ENCODE measurements at places on chromosomes 1 and 21.
A peak's percentile ranks its signal among the peaks of the same experiment; 100 is the strongest.

- H3K27ac ChIP-seq = peak overlapping the region; percentile 89
- peak overlapping the region; percentile 9 for H3K4me3 ChIP-seq
- H3K27me3 ChIP-seq = no peaks in the 10 kb centered on the region
- H3K36me3 ChIP-seq = peaks cover 26% of the 10 kb centered on the region
These were observed 163.3 kb downstream of the DHRS3 start for GRCh38 chr1:12454406-12455391.

GRCh38 chr1:3610527-3611169, 660 bp downstream of the MEGF6 start:
- peaks cover 10% of the 10 kb centered on the region for H3K27me3 ChIP-seq
- DNase-seq = no peak
- peak overlapping the region; percentile 74 for H3K27ac ChIP-seq
- peaks cover 32% of the 10 kb centered on the region for H3K4me1 ChIP-seq
- H3K36me3 ChIP-seq = no peaks in the 10 kb centered on the region

DNA sequence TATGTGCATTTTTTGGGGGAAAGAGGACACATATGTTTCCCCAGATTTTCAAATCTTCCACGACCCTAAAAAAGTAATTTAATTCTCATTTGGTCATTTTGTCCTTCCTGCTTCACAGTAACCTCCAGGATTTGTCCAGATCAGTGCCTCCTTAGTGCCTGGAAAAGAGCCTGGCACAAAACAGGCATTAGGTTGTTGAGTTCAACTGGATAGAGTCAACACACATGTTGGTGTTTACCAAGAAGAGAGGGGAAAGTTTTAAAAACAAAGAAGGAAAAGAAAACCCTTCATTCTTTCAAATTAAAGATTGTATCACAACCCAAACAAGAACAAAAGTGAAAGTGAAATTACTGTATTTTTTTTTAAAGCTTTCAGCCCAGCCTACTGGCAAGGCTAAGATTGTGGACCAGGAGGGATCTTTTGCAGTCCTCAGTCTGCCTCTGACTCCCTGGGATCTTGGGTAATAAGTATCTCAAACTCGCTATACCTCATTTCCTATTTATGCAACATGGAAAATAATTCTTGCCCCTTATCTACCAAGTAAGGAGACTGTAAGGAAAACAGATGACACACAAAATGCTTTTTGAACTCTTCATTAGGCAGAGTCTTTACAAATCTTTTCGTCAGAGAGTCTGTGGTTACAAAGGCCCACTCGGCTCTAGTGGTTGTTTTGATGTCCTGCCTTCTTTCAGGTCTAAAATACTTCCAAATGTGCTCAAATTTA, 57.8 kb downstream of the ZNF281 start:
- H3K4me3 ChIP-seq = no peak overlapping the region
- DNase-seq = no peak
- no peak overlapping the region for H3K27ac ChIP-seq
- H3K4me1 ChIP-seq = peaks cover 8% of the 10 kb centered on the region
- H3K27me3 ChIP-seq = no peaks in the 10 kb centered on the region
- H3K36me3 ChIP-seq = no peaks in the 10 kb centered on the region

DNA sequence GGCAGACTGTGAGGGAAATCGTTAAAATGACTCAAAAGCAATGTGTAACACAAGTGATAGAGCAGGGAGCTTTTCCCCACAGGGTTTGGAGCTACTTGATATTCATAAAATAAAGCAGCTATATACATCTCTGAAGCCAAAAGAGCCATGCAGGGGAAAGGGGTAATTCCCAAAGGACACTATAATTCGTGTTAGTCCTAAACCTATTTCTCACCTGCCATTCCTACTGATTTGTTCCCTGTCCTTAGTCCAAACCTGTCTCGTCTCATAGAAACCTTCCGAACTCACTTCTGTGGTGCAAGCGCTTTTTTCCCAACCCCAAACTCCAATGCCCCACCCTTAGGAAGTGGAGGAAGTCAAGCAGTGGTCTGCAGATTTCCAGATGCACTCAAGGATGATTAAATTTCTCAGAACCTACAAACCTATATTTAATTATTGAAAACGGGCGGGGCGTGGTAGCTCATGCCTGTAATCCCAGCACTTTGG, 946 bp upstream of the HNRNPR start:
- H3K36me3 ChIP-seq = peaks cover 5% of the 10 kb centered on the region
- H3K4me1 ChIP-seq = peaks cover 35% of the 10 kb centered on the region
- DNase-seq = no peak
- H3K27me3 ChIP-seq = no peaks in the 10 kb centered on the region

- no peaks in the 10 kb centered on the region for H3K4me1 ChIP-seq
- DNase-seq = no peak
- no peak overlapping the region for H3K4me3 ChIP-seq
- H3K27ac ChIP-seq = no peak overlapping the region
- H3K36me3 ChIP-seq = no peaks in the 10 kb centered on the region
- H3K27me3 ChIP-seq = no peaks in the 10 kb centered on the region
These were observed 44.3 kb upstream of the CAPZB start for GRCh38 chr1:19529664-19530063.

GRCh38 chr1:88462488-88463261, 221.4 kb upstream of the PKN2 start:
- H3K27me3 ChIP-seq = peaks cover 48% of the 10 kb centered on the region
- no peak for DNase-seq
- no peak overlapping the region for H3K27ac ChIP-seq
- H3K4me3 ChIP-seq = peak overlapping the region; percentile 82
- H3K4me1 ChIP-seq = peaks cover 4% of the 10 kb centered on the region

DNA sequence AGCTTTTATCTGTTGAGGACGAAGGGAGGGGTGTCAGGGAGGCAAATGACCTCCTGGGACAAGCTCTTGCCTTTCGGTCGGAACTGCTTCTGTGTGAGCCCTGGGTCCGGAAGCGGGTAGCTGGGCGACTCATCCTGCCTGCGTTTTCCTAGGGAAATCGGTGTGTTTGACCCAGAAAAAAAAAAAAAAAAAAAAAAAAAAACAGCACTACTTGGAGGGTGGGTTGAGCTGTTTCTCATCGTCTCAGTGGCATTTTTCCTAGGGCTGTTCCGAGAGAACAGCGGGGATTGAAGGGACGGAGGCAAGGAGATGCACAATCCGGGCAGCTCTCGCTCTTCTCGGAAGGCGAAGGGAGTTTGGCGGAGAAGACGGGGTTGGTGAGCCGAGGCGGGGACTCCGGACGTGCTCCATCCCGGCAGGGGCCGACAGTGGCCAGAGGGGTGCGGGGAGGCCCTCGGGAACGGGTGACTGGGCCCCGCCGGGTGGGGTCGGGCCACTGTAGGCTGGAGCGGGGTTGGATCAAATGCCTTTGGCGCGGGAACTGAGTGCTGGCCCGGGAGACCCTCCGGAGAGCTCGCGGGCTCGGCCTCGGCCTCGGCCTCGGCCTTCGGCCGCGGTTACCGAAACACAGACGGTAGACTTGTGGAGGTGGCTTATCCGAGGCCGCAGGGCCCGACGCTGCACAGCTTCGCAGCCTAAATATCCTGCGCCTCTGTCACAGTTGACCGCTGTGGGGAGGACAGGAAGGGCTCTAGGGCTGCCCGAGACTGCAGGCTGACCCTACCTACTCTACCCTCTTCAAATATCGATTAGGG, 2.4 kb upstream of the BARHL2 start:
- no peak for DNase-seq
- H3K4me3 ChIP-seq = peak overlapping the region; percentile 85
- H3K27ac ChIP-seq = no peak overlapping the region

DNA sequence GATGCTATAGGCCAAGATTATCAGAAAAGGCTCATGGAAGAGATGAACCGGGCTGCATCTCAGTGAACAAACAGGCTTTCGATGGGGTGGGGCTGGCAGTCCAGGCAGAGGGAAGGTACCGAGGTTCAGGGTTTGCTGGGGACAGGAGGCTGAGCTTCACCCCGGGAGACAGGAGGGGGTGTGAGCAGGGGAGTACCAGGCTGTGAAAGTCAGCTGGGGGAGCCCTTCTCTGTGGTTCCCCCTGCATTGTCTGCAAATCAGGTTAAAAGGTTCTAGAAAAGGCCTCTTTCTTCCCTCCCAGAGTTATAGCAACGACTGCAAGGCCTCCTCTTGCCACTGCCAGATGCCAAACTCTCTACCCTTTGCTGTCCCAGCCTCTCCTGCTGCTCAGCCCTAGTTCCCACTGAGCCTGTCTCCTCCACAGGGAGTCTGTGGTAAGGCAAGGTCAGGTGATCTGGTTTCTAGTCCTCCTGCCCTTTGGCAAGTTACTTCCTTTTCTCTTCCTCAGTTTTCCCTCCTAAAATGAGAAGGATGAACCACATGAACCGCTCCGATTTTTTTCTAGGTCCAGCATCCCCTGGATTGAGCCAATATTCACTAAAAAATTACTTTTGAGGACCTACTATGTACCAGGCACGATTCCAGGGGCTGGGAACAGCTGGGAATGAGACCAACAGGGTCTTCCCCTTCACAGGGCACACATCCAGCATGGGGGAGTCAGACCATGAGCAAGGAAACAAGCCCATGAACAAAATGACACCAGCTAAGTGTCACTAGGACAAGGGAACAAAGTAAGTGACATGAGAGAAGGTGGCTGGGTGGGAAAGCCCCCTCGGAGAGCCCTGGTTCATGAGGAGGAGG, 7.2 kb downstream of the LAD1 start:
- no peaks in the 10 kb centered on the region for H3K27me3 ChIP-seq
- no peak for DNase-seq
- H3K4me3 ChIP-seq = no peak overlapping the region
- peaks cover 4% of the 10 kb centered on the region for H3K36me3 ChIP-seq

DNA sequence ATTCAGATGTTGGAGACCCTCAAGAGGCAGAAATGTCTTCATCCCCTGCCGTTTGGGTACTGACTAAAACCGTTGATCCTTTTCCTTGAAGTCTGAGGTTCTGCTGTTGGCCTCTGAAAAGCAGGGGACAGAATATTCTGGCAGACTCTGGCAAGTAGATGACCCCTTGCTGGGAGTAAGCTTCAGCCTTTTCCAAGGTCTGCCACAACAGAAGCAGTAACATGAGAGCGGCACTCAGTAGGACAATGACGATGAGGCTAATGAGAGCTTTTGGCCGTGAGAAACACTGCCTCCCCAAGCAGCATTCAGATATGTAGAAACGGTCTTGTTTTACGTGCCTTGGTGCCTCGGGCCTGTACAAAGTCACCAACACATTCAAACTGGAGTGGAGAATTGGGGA, 143.7 kb downstream of the ST6GALNAC5 start:
- peaks cover 2% of the 10 kb centered on the region for H3K27me3 ChIP-seq
- DNase-seq = no peak
- no peaks in the 10 kb centered on the region for H3K36me3 ChIP-seq
- H3K4me3 ChIP-seq = no peak overlapping the region
- no peaks in the 10 kb centered on the region for H3K4me1 ChIP-seq
- no peak overlapping the region for H3K27ac ChIP-seq

DNA sequence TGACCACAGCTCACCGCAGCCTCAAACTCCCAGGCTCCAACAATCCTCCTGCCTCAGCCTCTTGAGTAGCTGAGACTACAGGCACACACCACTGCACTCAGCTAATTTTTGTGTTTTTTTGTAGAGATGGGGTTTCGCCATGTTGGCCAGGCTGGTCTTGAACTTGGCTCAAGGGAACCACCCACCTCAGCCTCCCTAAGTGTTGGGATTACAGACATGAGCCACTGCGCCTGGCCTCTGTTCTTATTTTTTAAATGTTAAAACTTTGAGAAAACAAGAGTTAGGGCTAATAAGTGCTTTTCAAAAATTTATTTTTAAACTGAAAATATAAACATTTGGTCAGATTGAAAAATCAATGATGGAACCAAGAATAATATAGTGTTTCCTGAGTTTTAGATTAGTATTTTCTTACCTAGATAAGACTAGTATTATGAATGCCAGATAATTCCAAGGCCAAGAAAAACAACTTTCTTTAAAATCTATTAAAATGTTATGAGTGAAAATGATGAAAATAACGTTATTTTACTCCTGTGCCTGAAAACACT, 66.2 kb upstream of the S1PR1 start:
- no peak overlapping the region for H3K27ac ChIP-seq
- H3K36me3 ChIP-seq = no peaks in the 10 kb centered on the region
- no peaks in the 10 kb centered on the region for H3K4me1 ChIP-seq

- H3K27me3 ChIP-seq = no peaks in the 10 kb centered on the region
- H3K27ac ChIP-seq = no peak overlapping the region
- no peak for DNase-seq
- no peaks in the 10 kb centered on the region for H3K4me1 ChIP-seq
- peaks cover 11% of the 10 kb centered on the region for H3K36me3 ChIP-seq
These were observed 99.1 kb downstream of the CLEC20A start for GRCh38 chr1:178397678-178398077.

DNA sequence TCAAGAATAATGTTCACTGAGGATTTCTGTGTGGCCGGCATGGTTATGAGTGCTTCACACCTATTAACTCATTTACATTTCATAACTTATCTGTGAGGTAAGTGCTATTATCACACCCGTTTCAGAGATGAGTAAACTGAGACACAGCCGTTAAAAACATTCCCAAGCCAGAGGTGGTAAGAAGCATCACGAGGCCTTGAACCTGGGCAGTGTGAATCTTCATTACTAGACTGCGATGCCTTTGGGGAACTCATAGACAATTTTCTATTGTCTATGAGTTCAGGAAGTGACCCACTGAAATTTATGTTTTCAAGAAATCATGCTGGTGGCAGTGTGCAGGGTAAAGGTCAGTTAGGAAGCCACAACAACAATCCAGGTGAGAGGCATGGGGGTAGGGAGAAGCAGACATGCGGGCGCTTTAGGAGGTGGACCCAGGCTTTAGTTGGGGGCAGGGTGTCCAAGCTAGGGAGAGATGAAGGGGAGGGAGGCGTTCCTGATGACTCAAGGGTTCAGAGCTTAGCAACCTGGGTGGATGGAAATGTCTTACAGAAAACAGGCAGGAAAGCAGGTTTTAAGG, 14.5 kb downstream of the GNG12 start:
- no peaks in the 10 kb centered on the region for H3K27me3 ChIP-seq
- H3K36me3 ChIP-seq = peaks cover 4% of the 10 kb centered on the region
- H3K4me1 ChIP-seq = peaks cover 26% of the 10 kb centered on the region
- no peak for DNase-seq
- H3K4me3 ChIP-seq = no peak overlapping the region

- H3K27ac ChIP-seq = no peak overlapping the region
- H3K27me3 ChIP-seq = no peaks in the 10 kb centered on the region
- H3K36me3 ChIP-seq = peaks cover 16% of the 10 kb centered on the region
- H3K4me1 ChIP-seq = no peaks in the 10 kb centered on the region
- no peak overlapping the region for H3K4me3 ChIP-seq
These were observed 8.9 kb downstream of the CASP9 start for GRCh38 chr1:15515022-15515663.

GRCh38 chr1:231544943-231545592, 16.6 kb downstream of the TSNAX start:
- peaks cover 40% of the 10 kb centered on the region for H3K36me3 ChIP-seq
- no peak overlapping the region for H3K27ac ChIP-seq
- H3K4me3 ChIP-seq = no peak overlapping the region
- DNase-seq = no peak
- H3K27me3 ChIP-seq = no peaks in the 10 kb centered on the region

- no peak overlapping the region for H3K27ac ChIP-seq
- H3K27me3 ChIP-seq = peaks cover 6% of the 10 kb centered on the region
- H3K4me3 ChIP-seq = peak overlapping the region; percentile 37
- no peaks in the 10 kb centered on the region for H3K36me3 ChIP-seq
- H3K4me1 ChIP-seq = peaks cover 20% of the 10 kb centered on the region
These were observed 263.5 kb downstream of the SETD4 start for GRCh38 chr21:35796844-35797243.
